ENCODE measurements at places on chromosomes 3 and 15. TPM values are rescaled to one million over a fixed set of nuclear protein-coding genes. Genes with fewer than 3 reads are reported as not detected.

- no peak for DNase-seq
Measured at GRCh38 chr15:40483919-40484318, 13.1 kb downstream of the CHST14 start.

GRCh38 chr15:32878342-32878741, 160.5 kb downstream of the GREM1 start:
- no peak for DNase-seq

- no peak for DNase-seq
Measured at GRCh38 chr3:154180836-154181691, 59.9 kb downstream of the ARHGEF26 start.

Gene CAMK2N2
- total RNA-seq = not detected
